Renal pelvis (tissue), 12 donors: ENCODE measurements at places on chromosomes 7 and 10.

- DNase-seq, result no peak
Measured at GRCh38 chr10:59829601-59830000, 76.3 kb upstream of the MRLN start.

DNA sequence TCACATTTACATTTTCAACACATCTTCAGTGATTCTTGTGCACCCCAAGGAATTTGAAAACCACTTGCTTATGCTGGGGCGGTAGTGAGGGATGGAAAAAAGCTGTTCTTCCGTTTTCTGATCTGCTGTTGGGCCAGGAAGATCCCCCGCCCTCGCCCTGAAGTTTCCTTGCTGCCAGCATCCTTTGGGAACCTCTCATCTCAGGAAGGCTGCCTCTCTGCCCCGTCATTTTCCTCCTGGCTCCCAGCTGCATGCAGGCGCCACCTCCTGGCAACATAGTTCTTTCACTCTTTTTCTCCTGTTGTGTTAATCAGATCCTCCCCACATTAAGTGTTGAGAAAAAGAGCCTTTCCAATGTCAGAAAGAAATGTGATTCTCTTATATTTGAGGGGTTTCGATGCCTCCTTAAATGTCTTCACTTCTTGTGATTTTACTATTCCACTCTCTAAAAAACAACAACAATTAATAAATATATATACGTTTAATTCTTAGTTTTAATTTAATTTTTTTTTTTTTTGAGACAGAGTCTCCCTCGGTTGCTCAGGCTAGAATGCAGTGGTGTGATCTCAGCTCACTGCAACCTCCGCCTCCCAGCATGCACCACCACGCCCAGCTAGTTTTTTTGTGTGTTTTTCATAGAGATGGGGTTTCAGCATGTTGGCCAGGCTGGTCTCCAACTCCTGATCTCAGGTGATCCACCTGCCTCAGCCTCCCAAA lies 122.9 kb downstream of the RALA start:
- DNase-seq, result peak; percentile 78

- DNase-seq, result no peak
Measured at GRCh38 chr7:157863906-157864810, 527.4 kb downstream of the DNAJB6 start.

DNA sequence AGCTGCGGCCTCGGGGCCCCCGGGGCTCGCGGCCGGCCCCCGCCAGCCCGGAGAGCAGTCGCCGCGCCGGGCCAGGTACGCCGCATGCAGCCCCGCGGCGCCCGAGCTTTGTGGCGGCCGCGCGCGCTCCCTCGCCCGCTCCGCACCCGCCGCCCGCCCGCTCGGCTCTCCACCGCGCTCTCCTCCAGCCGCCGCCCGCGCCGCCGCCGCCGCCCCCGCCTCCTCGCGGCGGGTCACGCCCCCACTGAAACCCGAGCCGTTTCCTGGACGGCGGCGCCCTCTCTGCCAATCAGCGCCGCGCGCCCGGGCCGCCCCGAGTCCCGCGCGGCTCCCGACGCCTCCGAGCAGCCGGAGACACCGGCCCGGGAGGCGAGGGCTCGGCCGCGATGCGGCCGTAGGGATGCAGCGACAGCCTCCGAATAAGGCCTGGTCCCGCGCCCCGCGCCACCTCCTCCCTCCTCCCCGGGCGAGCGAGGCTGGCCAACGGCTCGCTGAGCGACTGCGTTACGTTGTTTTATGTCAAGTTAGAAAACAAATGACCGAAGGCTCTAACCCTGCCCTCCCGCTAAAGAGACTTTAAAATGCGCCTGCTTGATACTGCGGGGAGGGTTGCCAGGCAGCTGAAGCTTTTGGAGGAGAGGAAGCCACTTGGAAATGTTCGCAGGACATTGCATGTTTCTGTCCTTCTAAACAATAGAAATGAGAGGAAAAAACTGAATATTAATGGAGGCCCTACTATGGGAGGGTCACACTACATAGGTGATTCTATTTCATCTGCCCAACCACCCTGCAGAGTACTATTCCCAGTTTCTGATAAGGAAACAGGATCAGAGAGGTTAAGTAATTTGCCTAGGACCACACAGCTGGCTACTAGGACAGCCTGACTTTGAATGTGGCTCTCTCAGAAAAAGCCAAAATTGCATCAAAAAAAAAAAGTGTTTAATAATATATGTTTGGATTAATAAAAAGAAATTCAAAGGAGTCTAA lies at the start of gene FGFR2:
Gene FGFR2, minus strand, starts transcription at position 182 of the 987 bp plus-strand sequence. CDS start 4,627 bp downstream, outside the sequence.
- peak; percentile 91 for DNase-seq

DNA sequence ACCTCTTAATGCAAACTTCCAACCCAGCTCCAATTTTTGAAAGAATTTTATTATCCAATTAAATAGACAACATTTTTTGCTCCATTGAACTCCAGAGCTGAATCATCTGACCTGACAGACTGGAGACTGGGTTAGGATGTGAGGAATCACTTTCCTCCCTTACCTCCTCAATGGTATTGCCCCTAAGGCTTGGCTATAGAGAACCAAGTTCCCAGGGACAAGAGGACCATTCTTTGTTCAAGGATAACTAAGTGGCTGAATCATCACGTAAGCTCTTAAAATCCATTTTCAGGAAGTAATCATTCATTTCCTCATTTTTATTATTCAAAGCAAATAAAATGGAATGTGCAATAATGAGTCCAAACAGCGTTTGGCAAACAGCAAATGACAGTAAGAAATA lies 335.1 kb downstream of the GATA3 start:
- no peak for DNase-seq

DNA sequence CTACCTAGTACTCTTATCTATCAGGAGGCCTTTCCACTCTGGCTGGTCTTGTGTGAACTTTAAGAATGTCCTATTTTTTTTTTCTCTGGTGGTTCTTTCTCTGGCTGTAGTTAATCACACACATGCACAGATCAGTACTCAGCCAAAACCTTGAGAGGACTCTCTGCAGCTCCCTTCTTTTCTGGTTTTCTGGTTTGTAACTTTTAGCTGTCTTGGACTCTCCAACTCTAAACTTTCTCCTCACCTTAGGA lies 54.9 kb upstream of the HELLS start:
- DNase-seq, result no peak

GRCh38 chr7:116686812-116687419 lies 14.9 kb downstream of the MET start:
- no peak for DNase-seq

DNA sequence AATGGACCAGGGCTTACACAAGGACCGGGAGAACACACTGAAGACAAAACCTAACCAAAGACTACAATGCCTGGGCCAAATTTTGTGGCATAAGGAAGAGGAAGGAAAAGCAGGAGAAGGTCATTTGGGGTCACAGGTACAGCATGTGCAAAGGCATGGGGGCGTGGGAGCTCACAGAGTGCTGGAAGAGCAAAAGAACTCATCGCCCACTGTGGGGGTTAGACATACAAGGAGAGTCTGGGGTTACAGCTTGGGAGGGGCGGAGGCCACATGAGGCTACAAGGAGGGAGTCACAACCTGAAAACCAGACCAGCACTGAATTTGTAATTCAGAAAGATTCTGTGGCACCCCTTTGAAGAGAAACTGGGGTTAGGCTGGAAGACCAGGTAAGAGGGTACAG lies 9.7 kb downstream of the PUS7 start:
- DNase-seq, result no peak

DNA sequence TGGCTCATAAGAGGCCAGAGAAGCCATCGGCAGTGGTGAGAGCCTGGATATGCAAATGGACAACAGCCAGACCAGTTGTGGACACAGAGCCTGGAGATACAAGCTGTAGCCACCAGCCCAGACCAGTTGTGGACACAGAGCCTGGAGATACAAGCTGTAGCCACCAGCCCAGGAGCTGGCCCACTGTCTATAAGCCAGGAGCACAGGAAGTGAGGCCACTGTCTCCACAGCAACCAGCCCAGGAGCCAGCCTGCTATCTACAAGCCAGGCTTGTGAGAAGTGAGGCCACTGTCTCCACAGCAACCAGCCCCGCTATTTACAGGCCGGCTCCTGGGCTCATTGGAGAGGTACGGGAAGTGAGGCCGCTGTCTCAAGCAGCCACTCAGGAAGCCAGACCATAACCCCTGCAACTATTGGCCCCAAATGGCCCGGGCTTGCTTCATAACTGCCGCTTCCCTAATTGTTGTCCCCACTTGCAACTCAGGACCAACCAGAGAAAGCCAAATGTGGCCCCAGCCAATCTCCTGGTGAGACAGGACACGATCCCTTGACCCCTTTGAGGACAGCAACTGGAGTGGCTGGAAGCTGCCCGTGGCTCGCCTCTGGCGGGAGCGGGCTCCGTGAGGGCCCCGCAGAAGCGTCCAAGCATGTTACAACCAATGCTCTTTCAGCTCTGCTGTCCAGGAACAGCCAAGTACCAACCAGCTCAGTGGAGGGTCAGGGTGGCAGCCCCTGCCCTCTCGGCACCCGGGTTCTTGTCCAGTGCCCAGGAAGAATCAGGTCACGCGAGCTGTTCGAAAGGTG lies 44.1 kb upstream of the CNPY1 start:
- DNase-seq, result peak; percentile 8

- no peak for DNase-seq
Measured at GRCh38 chr7:131000389-131000788, 266.4 kb upstream of the KLF14 start.

DNA sequence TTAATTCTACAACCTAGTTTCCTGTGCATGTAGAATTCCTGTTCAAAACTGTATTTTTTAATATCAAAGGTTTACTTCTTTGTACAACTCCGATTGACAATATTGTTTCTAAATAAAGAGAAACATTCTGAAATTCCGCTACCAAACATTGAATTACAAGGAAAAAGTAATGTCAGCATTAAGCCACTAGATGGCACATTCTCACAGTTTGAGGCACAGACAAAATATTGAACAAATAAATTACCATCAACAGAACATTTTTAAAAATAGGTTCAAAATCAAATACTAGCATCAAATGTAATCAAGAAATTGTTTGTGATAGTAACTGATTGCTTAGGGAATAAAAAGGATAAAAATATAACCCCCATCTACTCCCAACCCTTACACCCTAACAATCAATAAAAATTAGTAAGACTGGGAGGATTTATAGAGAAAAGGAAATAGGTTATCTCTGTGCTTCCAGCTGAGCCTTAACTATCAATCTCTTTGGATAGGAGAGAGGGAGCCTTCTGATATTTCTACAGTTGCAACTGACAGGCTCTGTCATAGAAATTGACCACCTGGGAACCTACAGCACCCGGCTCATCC lies 86.6 kb upstream of the C7orf33 start:
- peak; percentile 45 for DNase-seq

DNA sequence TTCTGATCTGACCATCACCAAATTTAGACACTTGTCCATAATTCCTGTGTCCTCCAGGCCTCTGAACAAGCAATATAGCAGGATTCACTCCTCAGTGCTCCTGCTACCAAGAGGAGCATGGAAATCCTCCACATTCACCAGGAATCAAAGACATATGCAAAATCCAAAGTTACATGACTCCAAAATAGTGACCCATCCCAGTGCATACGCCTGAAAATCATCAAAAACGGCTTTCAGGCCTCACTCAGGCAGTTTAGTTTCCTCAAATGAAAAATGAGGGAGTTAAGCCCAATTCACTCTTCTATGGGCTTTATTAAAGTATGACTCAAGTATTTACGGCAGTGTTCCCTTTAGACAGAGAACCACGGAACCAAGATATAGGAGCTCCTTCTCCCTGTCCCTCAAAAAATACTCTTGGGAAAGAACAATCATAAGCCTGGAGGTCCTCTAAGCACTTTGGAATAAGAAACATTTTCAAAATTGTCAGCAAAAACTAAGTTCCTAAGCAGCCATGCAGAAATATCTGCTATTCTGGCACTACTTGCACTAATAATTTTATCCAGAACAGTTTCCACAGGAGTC lies 240.7 kb downstream of the PARD3 start:
- DNase-seq, result no peak

DNA sequence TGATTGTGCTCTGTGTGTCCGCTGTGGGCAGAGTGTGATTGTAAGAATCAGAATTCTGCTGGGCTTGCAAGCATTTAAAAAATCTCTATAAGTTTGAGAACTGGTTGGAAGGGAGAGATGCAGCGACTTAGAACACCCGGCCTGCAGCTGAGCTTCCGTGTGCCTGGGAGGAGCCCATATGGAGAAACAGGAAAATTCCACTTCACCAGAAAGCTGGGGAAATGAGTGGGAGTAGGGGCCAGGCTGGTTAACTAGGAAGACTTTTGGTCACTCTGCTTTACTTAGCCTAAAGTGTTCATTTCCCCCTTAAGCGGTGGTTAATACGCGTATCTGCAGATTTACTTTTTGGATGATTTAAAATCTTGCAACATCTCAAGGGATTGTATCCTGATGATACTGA lies 72.2 kb downstream of the TCF7L2 start:
- DNase-seq, result no peak

DNA sequence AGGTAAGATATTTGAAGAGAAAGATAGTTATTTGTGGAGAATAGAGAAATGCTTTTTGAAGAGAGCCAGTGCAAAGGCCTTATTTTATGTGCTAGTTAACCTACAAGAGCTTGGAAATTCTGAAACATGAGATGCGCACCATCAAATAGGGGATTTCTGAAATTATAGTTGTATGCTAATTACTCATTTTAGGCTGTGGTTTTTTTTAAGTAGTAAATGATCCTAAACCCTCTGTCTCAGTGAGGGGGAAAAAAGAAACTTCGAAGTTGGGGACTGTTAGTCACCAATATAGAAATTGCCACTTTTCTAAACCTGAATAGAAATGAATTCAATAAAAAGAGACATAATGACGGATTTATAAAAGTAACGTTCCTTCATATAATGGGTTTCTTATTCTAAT lies 119.3 kb upstream of the MDFIC start:
- DNase-seq, result no peak

DNA sequence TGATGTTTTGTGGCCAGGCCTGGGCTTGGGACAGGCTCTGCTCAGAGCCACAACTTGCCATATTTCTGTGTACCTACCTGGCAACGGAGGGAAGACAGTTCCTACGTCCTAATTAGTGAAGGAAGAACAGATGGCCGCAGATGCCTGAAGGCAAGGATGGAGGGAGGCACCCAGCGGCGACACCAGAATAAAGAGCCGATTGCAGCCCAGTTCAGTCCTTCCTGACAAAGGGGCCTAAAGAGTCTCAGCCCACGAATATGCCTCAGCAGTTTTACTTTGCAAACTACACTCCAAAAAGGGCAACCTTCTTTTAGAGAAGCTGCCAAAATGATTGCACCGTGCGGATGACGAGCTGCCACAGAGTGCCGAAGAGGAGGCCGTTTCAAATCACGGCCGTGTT lies 585.8 kb downstream of the GLRX3 start:
- no peak for DNase-seq

DNA sequence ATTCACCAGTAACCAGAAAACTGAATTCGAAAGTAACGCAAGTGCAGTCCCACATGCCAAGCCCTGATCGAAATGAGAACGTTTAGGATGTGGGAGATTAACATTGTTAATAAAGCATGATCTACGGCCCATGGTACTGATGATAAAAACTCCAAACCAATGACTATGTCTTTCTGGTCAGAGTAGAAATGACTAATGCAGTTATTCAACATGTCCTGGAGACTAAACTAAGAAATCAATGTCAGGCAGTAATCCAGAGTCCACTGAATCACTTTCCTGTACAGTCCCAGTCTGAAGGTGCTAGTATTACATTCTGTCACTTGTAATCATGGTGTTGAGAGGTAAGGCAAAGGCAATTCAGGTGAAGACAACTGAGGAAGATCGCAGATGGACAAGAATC lies 14.4 kb downstream of the NPSR1 start:
- no peak for DNase-seq

- no peak for DNase-seq
Measured at GRCh38 chr7:91181949-91182348, 82.3 kb upstream of the FZD1 start.
